ENCODE measurements at places on chromosomes 7 and 10.

- no peak for DNase-seq
Measured at GRCh38 chr7:93897680-93898079, 7.1 kb upstream of the TFPI2 start.

DNA sequence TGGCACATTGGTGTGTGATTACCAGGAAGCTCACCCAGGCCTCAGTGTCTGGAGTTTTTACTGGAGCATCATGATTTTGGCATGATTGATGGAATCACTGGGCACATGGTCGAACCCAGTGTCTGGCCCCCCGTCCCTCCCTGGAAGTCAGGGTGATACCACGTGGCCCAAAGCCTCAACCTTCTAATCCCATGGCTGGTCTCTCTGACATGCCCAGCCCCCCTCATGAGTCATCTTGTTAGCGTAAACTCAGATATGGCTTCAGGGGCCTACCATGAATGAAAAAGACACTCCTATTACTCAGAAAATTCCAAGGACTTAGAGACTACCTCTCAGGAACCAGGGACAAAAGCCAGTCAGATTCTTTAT is 109.3 kb downstream of the GRK5 start:
- DNase-seq, result peak; percentile 76

GRCh38 chr10:117818721-117819120 is 228.0 kb downstream of the RAB11FIP2 start:
- DNase-seq, result no peak

DNA sequence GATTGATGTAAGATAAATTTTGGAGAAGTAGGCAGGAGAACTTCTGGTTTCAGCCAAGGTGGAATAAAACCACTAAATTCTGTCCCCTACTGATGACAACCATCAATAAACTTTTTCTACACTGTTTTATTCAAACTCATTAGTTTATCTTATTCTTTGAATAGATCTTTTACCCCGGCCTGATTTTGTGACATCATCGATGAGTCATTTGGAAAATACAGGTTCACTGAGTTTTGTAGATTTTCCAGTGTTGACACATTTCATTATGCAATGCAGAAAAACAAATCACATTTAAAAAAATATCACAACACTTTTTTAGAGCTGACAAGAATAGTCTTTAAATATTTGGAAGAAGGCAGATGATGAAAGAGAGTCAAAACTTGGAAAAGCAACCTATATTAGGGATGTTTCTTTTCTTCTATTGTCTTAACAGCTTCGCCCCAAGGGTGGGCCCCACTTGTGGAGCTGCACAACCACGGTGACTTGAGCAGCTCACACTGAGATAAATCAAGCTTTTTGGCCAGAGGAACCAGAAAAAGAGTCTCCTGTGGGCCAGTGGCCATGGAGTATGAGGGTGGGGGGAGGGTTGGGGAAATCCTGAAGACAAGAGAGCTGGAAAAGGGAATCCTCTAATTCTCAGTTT is 112.8 kb downstream of the PTEN start:
- peak; percentile 52 for DNase-seq

GRCh38 chr7:78435355-78435754 is 636.8 kb downstream of the PHTF2 start:
- DNase-seq, result no peak

DNA sequence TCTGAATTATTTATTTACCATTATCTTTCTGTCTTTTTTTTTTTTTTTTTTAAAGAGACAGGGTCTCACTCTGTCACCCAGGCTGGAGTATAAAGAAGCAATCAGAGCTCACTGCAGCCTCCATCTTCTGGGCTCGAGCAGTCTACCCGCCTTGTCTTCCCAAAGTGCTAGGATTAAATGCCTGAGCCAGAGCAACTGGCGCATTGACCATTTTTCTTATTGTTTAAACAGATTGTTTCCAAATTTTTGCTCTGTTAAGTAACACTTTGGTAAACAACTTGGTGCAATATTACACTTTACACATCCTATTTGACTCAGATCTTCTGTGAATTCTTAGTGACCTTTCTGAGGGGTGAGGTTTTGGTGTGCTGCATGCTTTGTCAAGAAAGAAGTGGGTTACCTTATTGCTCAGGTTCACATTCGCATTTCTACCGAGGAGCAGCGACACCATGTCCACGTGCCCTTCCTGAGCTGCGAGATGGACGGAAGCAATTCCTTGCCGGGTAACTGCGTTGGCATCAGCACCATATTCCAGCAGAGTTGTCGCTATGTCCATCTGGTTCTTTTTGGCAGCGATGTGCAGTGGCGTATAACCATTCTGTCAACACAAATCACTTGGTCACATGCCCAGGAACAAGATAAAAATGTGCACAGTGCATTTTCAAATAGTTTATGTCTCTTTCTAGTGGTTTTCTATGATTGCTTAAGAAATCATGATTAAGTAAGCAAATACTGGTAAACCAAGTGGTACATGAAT is 203.2 kb downstream of the ANK3 start:
- peak; percentile 74 for DNase-seq

- peak; percentile 22 for DNase-seq
Measured at GRCh38 chr7:65216469-65216868, 157.2 kb upstream of the ZNF92 start.

DNA sequence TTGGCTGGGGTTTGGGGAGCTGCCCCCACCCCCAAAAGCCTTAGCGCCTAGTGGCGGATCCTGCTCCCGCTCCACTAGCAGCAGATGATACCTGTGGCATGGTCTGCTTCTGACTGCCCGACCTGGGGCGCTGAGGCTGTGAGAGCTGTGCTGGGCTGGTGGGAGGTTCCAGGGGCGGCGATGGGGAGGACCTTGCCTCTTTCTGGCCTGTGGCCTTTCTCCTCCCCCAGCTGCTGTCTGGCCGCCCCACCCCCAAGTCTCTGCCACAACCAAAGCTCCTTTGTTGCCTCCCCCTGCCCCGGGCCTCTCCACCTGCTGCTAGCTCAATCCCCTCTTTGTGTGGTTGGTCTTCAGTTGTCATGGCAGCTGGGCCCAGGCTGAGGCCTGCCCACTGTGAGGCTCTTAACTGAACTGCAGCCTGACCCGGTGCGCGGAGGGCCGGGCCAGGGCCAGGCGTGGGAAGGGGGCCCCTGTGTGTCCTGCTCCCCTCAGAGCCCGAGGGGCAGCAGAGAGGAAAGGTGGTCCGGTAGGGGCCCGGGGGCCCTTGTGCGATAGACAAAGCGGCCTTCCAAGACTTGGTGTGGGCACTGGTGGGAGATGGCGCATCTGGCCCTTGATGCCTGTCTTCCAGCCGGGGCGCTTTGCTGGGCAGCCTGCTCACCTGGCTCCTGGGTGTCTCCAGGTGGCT is 4.7 kb downstream of the ZNF775 start:
- DNase-seq, result no peak

DNA sequence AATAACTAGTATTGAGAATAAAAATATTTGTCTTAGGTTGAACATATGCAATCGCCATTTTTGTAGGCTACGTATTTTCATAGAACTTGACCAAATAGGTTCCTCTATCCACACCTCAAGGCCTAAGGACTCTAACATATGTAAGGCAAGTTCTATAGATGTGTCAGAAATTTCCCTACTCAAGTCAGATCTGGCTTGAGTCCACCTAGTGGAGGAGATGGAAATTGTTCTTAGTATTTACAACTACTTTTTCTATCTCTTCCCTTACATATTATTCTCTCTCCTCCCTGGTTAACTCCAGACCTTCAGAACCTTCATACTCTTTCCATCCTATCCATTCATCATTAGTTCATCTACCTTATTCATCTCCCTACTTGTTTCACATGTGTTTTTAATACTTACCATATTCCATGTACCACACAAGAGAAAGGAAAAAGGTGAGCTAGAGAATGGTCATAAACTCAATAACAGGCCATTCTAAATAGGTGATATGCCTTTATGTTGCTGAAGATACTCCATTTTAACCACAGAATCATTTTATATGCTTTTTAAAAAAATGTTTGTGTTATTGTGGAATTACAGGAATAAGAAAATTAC is 174.5 kb upstream of the HDAC9 start:
- DNase-seq, result peak; percentile 71

- DNase-seq, result no peak
Measured at GRCh38 chr7:158264881-158265742, 322.5 kb downstream of the PTPRN2 start.
